ENCODE measurements at places on chromosomes 12 and 14.
A peak's percentile ranks its signal among the peaks of the same experiment; 100 is the strongest.

DNA sequence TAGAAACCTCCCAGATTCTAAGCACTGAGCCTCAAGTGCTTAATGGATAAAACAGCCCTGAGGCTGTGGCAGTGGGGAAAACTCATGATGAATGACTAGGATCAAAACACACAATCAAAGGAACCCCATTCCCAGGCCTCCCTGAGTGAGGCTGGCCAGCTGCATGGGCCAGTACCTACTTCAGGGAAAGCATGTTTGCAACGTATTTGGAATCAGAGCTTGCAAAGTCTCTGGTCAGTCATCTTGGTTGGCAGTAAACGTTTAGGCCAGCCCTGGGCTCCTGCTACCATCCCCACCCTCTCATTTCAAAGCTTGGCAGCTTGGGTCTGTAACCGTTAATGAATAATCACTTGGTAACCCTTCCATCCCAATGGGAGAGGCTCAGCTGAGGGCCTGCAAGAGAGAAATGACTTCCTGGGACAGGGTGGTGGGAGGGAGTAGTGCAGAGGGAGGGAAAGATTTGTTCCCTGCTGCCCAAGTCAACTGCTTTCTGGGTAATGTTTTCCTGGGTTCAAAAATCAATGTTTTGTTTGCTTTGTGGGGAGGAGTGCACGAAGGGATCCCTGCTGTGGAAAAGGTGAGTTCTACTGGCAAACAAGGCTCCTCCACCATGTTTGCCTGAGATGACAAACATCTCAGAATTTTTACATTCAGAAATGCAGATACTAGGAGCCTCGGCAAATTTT is 2.0 kb upstream of the RNASE8 start:
- no peak for DNase-seq

GRCh38 chr12:5498076-5498475 is 66.2 kb downstream of the NTF3 start:
- DNase-seq = no peak

DNA sequence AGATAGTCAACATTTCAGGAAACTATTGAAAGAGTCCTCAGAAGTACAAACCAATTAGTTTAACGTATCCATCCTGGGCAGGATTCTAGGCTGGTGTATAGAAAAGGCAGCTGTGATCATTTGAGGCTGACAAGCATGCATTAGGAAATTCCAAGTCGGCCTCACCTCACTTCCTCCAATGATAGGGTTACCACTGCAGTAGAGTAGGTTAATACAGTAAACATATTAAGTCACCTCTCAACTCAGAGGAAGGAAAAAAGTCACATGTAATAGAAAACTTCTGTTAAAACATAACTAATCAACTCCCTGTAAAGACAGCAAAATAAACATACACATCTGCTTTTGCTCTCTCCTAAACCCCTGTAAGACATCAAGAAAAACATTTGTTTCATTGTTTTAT is 33.5 kb downstream of the MED13L start:
- DNase-seq = no peak

DNA sequence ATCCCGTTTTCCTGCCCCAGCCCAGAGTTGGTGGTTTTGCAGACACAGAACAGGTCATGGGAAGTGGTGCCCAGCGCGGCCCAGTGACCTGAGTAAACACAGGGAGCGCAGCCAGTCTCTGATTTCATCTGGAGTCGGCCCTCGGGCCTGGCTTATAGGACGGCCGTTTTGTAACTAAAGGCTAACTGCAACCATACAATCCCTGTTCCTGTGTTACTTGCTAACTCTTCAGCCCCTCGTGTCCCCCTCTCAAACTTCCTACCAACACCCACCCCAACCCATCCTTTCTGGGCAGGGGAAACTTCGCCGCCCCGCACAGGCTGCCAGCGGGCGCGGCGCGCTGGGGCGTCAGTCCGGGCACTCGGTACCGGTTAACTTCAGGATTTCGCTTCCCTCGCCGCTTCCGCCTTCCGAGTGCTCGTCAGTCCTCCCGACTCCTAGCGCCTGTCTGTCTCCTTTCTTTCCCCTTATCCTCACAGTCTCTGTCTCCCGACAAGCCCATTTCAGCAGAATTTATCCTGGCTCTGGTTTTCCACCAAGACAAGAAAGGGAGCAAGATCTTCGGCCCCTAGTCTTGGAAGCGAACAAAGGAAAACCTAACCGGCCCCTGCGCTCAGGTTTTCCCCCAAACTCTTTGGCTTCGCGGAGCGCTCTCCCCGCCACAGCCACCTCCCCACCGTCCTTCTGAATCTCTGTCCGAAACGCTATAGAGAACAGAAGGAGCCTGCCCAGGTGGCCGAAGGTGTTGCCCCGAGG is 2.0 kb downstream of the SIX1 start:
- DNase-seq = no peak

GRCh38 chr14:102776761-102777710 is at the start of gene TRAF3:
Gene TRAF3, plus strand, starts transcription at chr14:102777449. Its CDS starts 92,753 bp downstream, at chr14:102870202.
- peak; percentile 82 for DNase-seq

- no peak for DNase-seq
Measured at GRCh38 chr12:102642199-102642598, 161.8 kb upstream of the IGF1 start.

- DNase-seq = no peak
Measured at GRCh38 chr12:98360401-98360800, 155.0 kb upstream of the TMPO start.

GRCh38 chr12:76186131-76186906 is 101.8 kb upstream of the NAP1L1 start:
- no peak for DNase-seq
